ENCODE measurements at places on chromosomes 4 and X.

DNA sequence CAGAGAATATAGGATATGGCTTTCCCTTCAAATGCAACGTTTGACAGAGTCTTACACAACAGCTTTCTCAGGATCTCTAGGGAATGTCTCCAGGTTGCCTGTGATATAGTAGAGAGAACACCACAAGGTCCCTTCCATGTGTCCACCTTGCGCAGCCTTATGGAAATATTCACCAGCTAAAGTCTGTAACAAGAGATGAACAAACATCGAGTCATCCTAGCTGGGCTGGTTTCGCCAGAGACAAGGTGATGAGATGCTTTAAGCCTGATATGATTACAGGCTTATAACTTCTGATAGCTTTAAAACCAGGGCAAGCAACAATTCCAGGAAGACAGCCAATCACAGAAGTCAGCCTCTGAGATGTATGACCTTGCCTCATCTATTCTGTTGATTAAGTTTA is 83.8 kb downstream of the SEL1L3 start:
- no peak for DNase-seq

DNA sequence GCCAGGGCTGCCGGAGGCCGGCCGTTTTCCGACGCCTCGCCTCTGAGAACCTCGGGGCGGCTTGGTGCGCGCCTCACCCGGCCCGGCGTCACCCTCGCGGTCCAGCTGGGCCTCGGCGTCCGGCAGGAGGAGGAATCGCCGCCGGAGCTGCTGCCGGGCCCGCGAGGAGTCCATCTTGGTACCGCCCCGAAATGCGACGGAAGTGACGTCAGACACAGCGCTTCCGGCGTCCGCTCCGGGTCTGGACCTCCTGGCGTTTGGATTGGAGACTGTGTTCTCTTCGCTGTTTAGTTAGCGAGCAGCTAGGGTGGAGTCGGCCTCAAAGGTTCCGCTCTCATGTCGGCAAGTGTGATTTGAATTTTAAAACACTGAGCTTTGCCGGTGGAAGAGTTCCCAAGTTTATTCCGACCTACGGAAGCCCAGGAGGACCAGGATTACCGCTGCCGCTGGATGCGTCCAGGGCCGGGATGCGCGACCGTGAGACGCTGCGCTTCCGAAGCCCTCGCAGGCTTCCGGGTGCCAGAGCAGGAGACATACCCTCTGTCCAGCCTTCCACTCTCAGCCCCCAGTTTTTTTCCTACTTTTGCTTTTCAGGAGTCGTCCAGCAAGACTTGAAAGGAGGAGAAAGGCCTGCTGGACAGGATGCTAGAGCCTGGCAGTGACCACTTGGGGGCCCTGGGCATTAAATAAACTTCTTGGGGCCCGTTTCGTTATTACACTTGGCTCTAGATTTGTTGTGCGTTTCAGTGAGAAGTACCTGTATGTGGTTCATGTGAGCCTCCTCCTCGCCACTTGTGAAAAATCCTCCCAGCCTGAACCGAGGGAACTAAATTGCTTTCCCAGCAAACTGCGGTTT is at the start of gene TMEM128:
Gene TMEM128, minus strand, starts transcription at position 195 of the 856 bp plus-strand sequence. Its CDS starts 21 bp downstream, at position 174.
- DNase-seq: peak; percentile 88

GRCh38 chr4:186846426-186846825 is 122.8 kb upstream of the FAT1 start:
- DNase-seq: no peak

DNA sequence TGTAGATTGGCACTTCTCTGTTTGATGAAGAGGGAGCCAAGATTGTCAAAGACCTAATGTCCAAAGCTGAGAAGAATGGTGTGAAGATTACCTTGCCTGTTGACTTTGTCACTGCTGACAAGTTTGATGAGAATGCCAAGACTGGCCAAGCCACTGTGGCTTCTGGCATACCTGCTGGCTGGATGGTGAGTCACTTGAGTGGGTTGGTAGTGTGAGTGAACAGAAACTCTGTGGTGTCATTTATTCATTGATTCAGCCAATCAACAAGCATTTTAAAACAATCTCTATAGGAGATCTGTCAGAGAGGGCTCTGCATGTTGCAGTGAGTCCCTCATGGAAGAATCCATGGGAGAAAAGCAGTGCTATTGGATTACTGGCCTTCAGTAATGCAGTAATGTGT is 16.3 kb downstream of the TAF9B start:
- DNase-seq: no peak

DNA sequence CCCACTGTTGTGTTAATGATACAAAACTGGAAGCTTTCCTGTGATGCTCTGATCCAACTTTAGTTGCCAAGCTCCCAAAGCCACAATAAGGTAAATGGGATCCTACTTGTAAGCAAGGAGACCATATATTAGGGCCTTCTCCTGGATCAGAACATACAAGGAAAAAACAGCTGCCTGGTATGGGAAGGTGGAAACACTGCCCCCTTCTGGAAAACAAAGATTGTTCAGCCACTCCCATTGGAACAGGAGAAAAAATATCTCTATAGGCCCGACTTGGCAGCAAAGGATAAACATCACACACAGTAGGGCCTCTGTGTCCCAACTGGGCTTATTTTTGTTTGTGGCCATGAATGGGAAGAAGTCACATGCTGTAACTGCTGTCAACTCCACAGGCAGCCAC is 166.5 kb downstream of the TBX22 start:
- DNase-seq: no peak

Measured in NCI-H524 (cell line).